Tracheal epithelial cell (primary cell): ENCODE measurements at places on chromosomes 1 and 21. TPM values are rescaled to one million over a fixed set of nuclear protein-coding genes. Genes with fewer than 3 reads are reported as not detected.

FOXD2 gene
- under 0.01 TPM in 2 replicates for total RNA-seq

PEAR1 gene
- total RNA-seq, result 1.4 and 1.5 TPM in 2 replicates

C1orf116 gene
- total RNA-seq, result 19.3 and 29.2 TPM in 2 replicates

NBPF11 gene
- 2.7 and 3.0 TPM in 2 replicates for total RNA-seq

ELAVL4 gene
- total RNA-seq, result not detected in 2 replicates

C1QC gene
- total RNA-seq, result not detected in 2 replicates

NUDT17 gene
- total RNA-seq, result 2.7 and 3.2 TPM in 2 replicates
